Lung microvascular endothelial cell (primary cell): ENCODE measurements at places on chromosomes 5 and 9. TPM values are rescaled to one million over a fixed set of nuclear protein-coding genes. Genes with fewer than 3 reads are reported as not detected.

GRCh38 chr5:168464214-168464613, 22.1 kb upstream of the RARS1 start:
- peak; percentile 31 for DNase-seq

The PPP3R2 gene
- not detected in 2 replicates for total RNA-seq

GRCh38 chr5:54692631-54693030, 175.1 kb downstream of the SNX18 start:
- DNase-seq = no peak

The DEPDC1B gene
- 1.6 and 5.9 TPM in 2 replicates for total RNA-seq

The GAS1 gene
- total RNA-seq = 0.87 and 1.6 TPM in 2 replicates

- no peak for DNase-seq
Observed at GRCh38 chr9:108609227-108609896, 246.4 kb downstream of the ACTL7B start.

DNA sequence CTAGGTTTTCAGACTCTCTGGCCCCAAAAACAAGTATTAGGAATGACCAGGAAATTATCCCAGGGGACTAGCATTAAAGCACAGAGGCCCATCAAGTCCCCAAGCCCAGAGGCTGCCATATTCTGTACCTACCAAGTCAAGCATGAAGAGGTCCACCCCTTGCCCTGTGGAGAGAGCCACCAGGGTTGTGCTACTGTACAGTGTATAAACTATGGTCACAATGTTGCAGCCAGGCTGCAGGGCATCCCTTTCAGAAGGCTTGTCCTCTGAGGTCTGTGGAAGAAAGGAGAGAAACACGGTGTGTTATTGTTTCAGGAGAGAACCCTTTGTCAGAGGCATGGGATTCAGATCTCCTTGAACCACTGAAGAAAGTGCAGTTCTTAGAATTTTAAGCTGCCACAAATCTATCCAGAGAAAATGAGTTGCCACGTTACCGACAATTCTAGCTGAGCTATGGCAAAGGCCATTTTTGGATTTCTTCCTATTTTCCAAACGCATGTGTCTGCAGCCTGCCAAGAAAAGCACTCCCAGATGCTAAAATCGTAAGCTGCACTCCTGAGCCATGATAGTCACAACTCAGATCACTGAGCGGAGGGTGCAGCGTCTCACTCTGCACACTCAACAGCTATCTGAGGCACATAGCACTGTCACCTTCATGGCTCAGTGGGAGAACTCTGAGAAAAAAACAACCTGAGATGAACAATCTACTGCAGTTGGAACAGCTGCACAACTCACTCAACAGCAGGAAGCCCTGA, 45.5 kb upstream of the SPATA31E1 start:
- DNase-seq = peak; percentile 11

DNA sequence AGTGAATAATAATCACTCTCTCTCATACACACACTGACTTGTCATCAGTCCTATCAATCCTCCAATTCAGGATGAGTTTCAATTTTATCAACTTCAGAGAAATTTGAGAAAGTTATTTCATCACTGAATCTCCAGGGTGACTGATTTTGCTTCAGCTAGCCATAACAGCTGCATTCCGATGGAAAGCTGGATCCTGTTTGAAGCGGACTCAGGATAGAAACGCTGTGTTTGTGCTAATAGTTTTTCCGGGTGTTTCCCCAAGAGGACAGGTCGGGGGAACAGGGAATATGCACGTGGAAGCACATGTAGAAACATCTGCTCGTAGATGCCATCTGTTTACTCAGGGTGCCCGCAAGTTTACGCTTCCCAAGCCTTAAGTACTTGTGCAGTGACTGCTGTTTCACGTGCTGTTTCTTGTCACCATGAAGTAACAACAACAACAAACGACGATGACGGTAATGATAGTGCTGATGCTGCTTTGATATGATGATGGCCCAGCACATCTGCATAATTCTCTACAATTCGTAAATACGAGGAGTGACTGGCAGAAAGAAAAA, 263.7 kb upstream of the DAPK1 start:
- no peak for DNase-seq

GRCh38 chr5:39427229-39427628, 2.4 kb upstream of the DAB2 start:
- DNase-seq = no peak

- DNase-seq = no peak
Observed at GRCh38 chr5:67341478-67341877, 144.9 kb upstream of the CD180 start.

GRCh38 chr9:100104314-100104713, 5.3 kb downstream of the INVS start:
- DNase-seq = no peak

The PCDHA11 gene
- total RNA-seq = under 0.01 and 0.20 TPM in 2 replicates

- no peak for DNase-seq
Observed at GRCh38 chr5:128376577-128376976, 161.5 kb downstream of the FBN2 start.

The NUDT12 gene
- 3.2 and 3.7 TPM in 2 replicates for total RNA-seq

GRCh38 chr9:86804011-86804410, 143.3 kb downstream of the GAS1 start:
- no peak for DNase-seq

The CDC42SE2 gene
- 41.6 and 57.9 TPM in 2 replicates for total RNA-seq

- DNase-seq = no peak
Observed at GRCh38 chr5:160747987-160748386, 104.0 kb downstream of the ATP10B start.

- DNase-seq = no peak
Observed at GRCh38 chr5:1294835-1295649, at the start of gene TERT. TERT (minus strand) TSS chr5:1295068; CDS start chr5:1294989, 79 bp downstream.

DNA sequence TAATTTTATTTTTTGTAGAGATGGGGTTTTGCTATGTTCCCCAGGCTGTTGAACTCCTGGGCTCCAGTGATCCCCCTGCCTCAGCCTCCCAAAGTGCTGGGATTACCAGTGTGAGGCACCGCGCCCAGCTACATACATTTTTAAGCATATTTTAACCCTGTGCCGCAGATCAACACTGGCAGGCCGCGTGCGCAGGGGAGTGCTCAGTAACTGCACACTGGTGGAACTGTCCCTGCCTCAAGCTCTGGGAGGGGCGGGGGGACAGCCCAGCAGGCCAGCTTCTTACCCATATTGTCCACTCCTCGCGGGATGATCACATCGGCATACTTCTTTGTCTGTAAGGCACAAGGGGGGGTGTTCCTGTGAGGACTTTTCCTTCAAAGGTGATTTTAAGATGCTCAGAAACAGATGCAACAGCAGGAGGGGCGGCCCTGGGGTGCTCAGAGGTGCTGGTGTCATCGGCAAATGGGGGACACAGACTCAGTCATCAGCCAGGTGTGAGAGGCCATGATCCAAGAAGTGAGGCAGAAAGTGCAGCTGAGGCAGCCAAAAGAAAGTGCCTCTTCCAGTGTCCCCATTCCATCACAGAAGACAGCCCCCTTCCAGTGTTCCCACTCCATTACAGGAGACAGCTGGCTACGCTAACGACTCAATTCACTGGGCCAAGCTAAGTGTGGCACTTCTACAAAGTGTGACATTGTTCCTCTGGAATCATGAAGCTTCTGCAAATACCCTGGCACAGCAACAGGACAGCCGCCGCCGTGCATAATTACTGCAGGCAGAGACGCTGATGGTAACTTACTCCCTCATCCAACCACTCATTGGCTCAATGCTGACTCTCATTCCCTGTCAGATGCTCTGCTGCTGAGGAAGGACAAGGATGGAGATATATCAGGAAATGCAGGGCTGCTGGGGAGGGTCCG, 5.2 kb downstream of the UCK1 start:
- no peak for DNase-seq

DNA sequence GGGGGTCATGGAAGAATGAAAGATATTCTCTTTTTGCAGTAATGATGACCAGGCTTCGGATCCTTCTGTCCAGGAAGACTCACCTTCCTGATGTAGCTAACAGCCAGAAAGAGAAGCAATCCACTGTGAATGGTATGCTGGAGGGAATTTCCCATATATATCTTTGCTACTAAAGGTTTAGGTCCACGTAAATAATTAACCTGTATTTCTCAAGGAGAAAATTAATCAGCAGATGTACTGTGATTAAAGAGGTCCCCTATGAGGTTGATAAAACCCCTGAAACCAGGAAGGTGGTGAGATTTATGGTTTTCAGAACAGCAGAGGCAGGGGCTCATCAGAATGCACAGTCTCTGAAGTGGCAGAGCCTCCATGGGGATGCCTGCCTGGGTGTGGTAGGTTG, 11.4 kb upstream of the RAB3C start:
- no peak for DNase-seq

DNA sequence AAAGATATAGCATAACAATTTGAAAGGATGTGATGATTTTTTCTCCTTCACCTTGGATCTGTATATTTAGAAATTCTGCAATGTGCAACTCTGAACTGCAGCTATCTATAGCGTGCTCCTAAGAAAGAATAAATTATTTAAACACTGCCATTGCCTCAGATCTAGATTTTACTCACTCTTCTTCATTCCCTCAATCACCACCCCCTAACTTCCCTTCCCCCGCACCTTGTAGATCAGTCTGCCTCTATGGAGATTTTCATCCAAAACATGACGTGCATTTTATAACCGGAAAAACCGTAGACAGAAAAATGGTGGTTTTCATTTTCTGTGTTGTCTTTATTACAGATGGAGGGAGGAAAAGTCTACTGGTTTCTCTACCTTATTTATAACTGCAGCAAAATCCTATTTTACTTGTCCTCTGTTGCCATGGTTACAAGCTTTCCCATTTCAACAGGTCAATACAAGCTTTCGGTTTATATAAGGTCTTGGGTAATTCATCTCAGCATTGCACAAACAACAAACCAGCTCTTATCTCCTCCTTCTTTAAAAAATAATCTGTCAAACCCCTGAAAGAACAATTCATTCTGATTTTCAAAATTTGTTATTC, 480.0 kb downstream of the TAF11L14 start:
- DNase-seq = no peak

The LVRN gene
- under 0.01 and 0.22 TPM in 2 replicates for total RNA-seq

DNA sequence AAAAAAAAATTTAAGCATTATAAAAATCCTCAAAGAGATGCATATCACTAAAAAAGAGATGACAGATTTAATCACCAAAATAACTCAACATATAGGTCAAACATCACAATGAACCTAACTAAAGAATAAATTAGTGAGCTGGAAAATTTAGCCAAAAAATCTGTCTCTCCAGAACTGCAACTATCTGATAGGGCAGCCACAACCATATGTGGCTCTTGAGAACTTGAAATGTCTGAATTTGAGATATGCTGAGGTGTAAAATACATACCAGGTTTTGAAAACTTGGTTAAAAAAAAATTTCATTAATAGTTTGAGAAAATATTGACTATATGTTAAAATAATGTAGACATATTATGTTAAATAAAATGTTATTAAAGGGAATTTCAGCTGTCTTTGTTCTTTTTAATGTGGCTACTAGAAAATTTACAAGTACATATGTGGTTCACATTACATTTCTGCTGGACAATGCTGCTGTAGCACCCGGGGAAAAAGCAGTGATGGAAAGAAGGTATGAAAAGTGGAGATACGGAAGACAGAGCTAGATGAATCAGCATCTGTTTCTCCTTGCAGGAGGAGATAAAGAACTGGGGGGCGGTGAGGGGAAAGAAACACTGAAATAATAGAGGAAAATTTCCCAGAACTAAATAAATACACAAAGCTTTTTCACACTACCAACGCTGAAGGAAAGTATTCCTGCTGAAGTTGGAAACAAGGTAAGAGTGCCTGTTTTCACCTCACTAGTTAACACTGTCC, 66.1 kb downstream of the DCP2 start:
- no peak for DNase-seq

DNA sequence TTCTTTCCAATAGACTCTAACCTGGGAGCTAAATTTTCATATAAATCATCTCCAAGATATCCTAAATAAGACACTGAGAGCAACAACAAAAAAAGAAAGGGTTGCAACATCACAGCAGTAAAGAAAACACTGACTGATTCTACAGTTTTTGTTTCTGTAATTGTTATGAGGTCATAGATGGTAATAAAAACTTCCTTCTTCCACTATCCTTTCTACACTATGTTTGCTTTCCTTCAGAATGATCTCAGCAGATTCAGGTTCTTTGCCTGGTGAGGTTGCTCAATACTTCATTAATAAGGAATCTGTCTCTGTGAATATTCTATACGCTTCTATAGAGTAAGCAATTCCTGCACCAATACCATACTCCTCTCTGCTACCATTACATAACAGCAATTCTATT, 835.6 kb upstream of the GRAMD2B start:
- DNase-seq = no peak

The LCP2 gene
- 0.20 and 0.22 TPM in 2 replicates for total RNA-seq

DNA sequence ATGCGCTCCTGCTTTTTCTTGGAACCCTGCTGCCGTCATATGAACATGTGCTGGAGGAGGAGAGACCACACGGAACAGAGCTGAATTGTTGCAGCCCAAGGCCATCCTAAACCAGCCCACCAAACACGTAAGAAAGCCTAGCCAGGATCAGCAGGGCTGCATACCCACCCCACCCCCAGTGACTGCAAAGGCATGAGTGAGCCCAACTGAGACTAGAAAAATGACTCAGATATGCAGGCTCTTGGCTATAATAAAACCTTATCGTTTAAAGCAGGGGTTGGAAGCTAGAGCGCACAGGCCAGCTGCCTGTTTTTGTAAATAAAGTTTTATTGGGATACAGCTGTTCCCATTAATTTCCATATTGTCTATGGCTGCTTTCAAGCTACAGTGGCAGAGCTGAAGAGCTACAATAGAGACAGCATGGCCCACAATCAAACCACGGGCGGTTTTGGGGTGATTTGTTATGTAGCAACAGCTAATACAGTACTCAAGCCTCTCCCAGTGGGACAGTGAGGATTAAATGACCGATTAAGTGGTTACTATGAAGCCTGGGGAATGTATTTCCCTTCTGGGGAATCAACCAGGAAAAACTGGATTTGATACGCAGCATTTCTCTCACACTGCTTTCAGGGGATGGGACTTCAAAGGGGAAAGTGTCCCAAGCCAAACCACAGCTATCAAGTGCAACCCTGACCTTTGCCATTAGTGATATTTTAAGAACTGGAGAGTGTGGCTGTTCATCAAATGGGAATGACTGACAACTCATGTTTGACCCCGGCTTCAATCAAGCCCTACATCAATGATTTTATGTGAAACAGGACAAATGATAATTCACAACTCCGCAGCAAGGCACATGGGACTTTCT, 6.3 kb downstream of the SHB start:
- DNase-seq = no peak

DNA sequence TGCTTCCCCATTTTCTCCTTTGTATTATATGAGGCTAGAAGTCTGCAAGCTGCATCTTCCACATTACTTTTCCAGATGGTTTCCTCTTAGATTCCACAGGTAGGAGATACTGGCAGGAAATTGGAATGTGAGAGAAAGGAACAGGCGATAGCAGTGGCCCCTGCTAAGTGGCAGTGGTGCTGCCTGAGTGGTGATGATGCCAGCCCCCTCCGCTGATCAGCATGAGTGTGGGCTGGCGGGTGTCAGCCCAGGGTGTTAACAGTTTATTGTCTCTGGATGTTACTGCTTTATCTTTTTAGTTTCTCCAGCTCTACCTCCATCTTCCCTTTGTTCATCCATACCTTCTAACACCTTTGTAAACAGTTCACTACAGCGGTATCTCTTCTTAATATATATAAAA, 13.2 kb downstream of the PDE8B start:
- no peak for DNase-seq

DNA sequence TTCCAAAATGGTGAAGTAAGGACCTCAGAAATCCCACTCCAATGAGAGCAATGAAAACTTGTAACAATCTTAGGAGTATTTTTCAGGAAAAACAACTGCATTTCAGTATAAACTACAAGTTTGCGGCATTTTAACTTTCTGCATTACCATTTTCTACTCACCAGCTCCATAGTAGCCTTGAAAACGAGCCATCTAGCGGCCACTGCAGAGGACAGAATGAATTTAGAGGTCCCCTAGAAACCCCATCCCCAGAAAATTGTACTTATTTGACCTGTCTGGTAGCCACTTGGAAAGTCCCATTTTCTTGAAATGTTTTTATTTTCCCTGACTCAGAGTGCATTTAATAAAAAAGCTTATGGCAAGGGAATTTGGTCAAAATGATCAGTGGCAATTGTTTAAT, 205.4 kb upstream of the ITGA1 start:
- DNase-seq = no peak
